Frontal cortex (tissue), 4 donors: ENCODE measurements at places on chromosomes 13 and 19. TPM values are rescaled to one million over a fixed set of nuclear protein-coding genes. Genes with fewer than 3 reads are reported as not detected.

The CCDC194 gene
- total RNA-seq = not detected

The SGCG gene
- total RNA-seq = 0.82 TPM

The NXNL1 gene
- not detected for total RNA-seq

The CYP4F2 gene
- not detected for total RNA-seq

The PSG1 gene
- total RNA-seq = not detected

The PNMA8A gene
- total RNA-seq = 68.1 TPM

The CDC42EP5 gene
- 4.1 TPM for total RNA-seq

The LGI4 gene
- total RNA-seq = 9.0 TPM

The TGDS gene
- total RNA-seq = 6.9 TPM

The S1PR5 gene
- 0.41 TPM for total RNA-seq

The PROZ gene
- not detected for total RNA-seq

The C3 gene
- total RNA-seq = 11.4 TPM

The SPRY2 gene
- 42.8 TPM for total RNA-seq
